Stimulated activated CD4-positive, alpha-beta T cell treated with anti-CD3 and anti-CD28 coated beads, Interleukin-1b, Interleukin-23, amount 100 ng/mL, for 1 hour (primary cell): ENCODE measurements at places on chromosomes 5 and 9.

DNA sequence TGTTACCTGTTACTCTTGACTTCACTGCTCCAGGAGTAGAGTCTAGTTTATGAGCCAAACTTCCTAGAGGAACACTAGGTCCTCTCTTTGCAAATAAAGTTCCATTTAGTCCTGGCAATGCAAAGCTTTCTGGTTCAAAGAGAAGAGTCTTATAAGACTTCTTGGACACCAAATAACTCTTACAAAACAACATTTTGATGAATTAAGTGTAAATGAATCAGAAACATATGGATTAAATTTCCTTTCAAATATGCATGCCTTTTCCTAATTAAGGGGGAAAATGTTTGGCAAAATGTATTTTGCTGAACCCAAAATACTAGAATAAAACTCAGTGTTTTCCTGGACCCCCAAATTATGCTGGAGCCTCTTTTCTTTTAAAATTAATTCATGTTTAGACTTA, 388.0 kb downstream of the FGF10 start:
- no peak for DNase-seq

- DNase-seq = no peak
These were observed 556.5 kb upstream of the SEMA6A start for GRCh38 chr5:117131048-117131679.

- no peak for DNase-seq
These were observed 29.0 kb downstream of the ETF1 start for GRCh38 chr5:138514021-138514420.

GRCh38 chr5:151664694-151665585, 21.8 kb downstream of the SPARC start:
- no peak for DNase-seq

DNA sequence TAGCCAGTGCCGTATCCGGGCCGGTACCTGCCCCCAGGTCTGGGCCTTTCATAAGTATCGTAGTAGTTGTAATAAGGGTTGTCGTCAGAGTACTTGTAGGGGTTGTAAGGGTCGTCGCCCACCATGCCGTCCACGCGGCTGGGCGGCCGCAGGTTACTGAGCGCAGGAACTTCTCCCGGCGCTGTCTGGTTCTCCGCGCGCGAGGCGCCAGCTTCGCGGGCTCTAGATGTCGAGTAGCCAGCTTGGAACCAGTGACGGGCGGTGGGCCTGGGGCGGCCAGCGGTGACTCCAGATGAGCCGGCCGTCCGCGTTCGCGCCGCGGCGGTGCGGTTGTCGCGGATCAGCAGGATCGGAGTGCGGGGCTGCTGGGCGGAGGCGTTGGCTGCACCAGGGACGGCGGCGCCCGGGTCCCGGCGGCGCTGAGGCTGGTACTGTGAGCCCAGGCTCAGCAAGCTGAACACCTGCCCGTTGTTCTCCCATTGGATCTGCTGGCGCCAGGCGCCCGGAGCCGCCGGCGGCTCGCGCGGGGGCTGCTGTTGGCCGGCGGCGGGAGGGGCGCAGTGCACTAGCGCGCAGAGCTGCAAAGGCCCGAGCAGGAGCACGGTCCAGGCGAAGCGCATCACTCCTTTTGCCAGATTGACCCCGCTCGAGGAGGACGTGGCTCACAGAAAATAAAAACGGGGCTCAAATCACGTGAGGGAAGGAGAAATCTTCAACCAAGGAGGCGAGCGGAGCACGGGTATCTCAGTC, 518 bp downstream of the LOX start:
- DNase-seq = no peak

DNA sequence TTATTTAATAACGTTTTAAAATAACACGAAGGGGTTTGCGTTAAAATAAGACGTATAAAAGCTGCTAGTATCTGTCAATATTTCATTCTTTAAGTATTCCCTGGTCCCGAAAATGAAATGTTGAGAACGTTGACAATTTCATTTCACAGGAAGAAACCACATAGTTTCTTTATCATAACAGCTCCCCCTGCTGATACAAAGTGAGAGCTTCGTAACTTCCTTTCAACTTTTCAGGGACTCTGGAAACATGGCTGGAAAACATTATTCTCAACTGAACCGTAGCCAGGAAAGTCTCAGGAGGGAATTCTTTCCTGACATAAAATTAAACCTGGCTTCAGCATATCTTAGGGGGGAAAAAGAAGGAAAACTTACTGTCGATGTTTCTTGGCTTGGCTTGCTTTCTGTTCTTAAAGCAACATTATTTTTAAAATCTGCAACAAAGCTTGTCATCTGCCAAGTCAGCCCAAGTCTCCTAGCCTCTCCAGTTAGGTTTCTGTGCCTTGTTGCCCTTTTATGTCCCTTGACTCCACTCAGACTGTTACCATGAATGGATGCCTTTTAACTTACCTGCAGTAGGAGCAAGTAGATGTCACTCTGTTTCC, 122.9 kb upstream of the DAB2 start:
- no peak for DNase-seq

DNA sequence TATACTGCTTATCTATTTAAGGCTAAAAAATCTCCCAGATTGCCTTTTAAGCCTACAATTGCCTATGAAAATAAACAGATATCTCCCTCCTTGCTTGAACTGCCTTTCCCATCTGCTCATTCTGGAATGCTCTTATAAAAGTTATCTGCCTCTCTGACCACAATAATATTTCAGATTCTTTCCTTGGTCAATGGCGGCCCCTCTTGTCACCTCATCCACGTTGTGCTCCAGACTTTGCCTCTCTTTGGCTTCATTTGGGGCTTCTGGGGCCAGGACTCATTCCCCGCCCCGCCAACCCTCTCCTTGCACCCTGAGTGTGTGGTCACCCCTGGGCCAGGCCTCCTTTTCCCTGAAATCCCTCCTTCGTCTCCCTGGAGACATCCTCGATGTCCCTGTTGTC, 110.0 kb upstream of the RPS23 start:
- no peak for DNase-seq
